ENCODE measurements at places on chromosomes 5 and 9.

- DNase-seq = no peak
These were observed 107.9 kb upstream of the SELENOP start for GRCh38 chr5:42919600-42919999.

GRCh38 chr5:7629561-7629960 lies 221.4 kb downstream of the CFAP90 start:
- DNase-seq = no peak

DNA sequence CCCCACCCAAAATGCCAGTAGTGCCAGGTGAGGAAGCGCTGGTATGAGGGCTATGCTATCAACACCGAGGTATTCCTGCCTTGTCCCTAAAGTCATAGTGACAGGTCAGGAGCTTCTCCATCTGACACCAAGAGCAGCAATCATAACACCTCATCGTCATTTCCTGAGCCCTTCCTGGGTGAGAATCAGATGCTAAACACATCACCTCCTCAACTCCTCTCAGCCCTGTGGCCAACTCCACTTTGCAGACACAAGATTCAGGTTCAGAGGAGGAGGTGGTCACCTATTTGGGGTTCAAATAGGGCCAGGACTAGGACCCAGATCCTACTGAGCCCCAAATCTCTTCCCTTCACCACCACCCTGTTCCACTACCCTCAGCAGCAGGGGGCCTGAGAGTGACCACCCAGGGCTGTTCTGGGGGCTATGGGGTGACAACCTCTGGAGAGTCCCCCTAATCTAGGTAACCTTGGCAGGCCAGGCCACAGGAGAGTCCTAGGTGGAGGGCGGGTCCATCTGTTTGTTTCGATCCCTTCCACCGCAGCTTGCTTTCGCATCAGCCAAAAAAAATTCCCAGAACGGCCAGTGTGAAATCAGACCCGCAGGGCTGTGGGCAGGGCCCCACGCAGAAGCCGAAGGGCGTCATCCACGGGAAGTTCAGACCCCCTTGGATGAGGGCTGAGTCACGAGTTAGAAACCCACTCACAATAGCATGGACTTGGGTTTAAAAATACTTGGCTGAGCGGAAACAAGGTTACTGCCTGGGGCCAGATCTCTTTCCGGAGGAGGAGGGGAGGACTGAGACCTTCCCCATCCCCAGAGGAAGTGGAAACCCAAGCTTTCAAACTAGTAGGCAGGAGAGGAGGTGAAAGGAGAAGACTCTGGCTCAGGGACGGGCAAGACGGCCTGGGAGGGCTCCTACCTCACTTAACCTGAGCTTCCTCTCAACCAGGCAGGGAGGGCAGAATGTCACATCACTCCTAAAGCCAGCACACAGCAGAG lies 8.7 kb downstream of the STK10 start:
- no peak for DNase-seq

GRCh38 chr5:469752-470483 lies 26.9 kb downstream of the EXOC3 start:
- no peak for DNase-seq

DNA sequence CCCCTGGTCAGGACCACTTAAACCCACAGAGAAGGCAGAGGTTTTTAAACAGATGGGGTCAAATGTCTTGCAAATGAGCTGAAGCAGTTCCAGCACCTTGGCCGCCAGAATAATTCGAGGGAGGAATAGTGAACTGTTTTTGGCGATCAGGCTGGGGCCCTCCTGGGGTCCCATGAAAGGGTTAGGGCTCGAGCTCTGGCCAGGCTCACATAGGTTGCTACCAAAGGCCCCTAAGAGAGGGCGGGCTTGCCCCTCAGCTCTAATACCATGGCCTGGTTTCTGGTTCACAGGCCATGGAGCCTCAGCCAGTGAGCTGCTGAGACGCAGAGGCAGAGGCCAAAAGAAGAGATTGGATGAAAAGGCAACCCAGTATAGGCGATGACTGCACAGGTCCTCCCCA lies 74.8 kb upstream of the UBTD2 start:
- DNase-seq = no peak

DNA sequence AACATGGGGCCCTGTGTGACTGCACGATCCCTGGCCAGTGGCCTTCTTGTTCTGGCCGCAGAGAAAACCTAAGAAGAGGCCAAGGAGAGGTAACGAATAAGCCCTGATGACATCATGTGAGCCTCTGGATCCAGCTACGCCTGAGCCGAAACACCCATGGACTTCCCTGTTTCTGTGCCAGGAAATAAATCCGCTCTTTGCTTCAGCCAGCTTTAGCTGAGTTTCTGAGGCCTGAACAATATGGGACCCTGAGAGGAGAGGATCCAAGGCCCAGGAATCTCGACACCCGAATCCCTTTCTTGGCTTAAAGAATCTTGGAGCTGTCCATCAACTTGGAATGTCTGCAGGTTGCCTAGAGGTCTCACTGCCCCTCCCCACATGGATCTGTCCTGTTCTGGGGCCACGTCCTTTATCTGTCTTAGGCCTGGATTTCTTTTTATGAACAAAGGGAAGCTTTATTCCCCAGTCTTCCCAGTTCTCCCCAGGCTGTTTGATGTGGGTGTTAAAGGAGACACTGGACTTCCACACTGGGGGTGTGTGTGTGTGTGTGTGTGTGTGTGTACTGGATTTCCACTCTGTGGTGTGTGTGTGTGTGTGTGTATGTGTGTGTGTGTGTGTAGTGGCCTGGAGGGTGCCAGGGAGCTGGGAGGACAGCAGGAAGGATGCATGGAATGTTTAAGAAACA lies 13.7 kb downstream of the IER5L start:
- DNase-seq = no peak

- DNase-seq = no peak
These were observed 5.2 kb upstream of the CRB2 start for GRCh38 chr9:123350590-123351310.

DNA sequence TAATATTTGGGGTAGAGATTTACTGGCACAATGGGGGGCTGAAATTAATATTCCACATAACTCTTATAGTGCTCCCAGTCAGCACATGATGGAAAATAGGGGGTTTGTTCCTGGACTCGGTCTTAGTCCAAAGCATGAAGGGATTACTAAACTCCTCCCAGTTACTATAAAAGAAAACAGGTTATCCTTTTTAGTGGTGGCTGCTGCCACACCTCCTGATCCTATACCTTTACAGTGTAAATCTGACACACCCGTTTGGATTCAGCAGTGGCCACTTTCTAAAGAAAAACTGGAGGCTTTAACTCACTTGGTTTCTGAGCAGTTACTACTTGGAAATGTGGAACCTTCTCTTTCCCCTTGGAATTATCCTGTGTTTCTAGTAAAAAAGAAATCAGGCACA lies 572.9 kb upstream of the PTGER4 start:
- DNase-seq = no peak

DNA sequence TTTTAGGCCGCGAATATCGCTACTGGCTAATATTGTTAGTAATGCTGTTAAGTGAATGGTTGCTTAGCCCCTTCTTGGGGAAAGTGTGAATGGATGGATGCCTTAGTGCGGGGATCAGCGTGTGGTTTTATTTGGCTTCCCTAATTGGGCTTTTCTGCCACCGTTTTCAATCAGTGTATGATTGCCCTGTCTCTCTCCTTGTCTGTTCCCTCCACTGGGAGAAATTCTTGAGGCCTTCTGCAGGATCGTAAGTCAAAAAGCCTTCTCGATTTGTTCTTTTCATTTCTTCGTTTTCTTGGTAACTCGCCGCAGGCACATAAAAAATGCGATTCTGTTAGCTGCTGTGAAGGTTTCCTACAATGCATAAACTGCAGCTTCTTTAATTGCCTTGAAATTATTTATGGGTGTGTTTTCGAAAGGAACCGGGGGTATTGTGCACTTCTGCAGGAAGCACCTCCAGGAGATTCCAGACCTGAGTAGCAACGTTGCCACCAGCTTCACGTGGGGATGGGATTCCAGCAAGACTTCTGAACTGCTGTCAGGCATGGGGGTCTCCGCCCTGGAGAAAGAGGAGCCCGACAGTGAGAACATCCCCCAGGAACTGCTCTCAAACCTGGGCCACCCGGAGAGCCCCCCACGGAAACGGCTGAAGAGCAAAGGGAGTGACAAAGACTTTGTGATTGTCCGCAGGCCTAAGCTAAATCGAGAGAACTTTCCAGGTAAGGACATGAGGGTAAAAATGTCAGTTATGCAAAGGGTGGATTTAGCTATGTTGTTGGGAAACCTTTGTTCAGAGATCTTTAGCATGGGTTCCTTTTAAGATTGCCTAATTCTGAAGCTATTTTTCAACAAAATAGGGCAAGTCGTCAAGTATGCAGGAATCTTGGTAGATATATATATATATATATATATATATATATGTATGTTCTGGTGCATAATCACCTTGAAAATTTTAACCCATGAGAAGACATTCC lies 700 bp downstream of the SKP2 start:
- no peak for DNase-seq

DNA sequence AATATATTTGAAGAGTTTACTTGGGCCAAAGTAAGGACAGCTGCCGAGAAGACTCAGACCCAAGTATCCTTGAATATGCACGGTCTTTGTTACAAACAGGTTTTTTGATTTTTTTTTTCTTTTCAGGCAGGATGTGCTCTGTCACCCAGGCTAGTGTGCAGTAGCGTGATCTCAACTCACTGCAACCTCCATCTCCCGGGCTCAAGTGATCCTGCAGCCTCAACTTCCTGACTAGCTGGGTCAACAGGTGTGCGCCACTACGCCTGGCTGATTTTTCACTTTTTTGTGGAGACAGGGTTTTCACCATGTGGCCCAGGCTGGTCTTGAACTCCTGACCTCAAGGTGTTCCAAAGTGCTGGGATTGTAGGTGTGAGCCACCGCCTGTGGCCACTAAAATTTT lies 27.4 kb downstream of the JMY start:
- no peak for DNase-seq

- no peak for DNase-seq
These were observed 220.3 kb upstream of the IER5L start for GRCh38 chr9:129398101-129398960.

- no peak for DNase-seq
These were observed 377.7 kb downstream of the PIK3R1 start for GRCh38 chr5:68593211-68593671.

DNA sequence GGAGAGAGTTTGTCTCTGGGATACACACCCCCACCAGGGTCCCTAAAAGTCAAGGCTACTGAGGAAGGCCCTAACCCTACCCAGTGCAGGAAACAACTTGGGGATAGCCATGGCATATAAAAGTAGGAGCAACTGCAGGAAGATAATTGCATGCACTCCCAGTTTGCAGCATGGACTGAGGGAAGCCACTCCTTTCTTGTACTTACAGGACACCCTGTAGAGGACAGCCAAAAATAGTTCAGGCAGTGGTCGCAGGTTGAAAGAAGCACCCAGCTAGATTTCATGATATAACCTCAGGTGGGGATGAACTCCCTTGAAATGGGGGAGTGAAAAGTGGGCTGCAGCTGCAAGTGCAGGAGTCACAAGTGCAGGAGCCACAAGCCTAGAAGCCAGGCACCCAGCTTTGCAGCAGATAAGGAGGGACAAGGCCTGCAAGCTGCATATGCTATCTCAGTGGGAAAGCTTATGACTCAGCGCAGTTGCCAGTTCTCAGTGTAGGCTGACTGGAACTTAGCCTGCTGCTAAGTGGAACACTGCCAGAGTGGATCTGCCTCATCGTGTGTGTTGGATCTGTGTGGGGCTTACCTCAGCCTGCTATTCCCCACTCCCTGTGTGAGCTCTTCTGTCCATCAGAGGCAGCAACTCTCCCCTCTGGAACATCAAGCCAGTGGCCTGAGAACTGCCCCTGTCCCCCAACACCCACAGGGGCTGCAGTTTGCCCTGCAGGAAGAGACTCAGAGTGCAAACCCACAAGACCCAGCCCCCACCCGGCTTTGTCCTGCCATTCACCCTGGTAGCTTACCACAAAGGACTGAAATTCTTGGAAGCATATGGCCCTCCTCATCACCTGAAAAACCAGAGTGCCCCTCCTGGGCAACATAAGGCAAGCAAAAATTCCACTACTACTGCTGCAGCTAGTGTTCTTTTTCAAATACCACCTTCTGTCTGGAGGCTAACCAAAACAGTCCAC lies 42.7 kb downstream of the CYLC2 start:
- DNase-seq = no peak

- no peak for DNase-seq
These were observed 522.2 kb downstream of the CSNK1G3 start for GRCh38 chr5:124034083-124034700.

DNA sequence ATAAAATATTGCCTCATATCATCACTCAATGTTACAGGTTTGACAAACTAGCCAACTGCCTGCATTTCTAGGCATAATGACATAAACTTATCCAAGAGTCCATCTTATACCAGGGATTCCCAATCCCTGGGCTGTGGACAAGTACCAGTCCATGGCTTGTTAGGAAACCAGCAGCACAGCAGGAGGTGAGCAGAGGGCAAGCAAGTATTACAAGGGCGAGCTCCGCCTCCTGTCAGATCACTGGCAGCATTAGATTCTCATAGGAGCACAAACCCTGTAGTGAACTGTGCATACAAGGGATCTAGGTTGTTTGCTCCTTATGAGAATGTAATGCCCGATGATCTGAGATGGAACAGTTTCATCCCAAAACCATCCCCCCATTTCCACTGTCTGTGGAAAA lies 144.9 kb downstream of the PRKACG start:
- no peak for DNase-seq

DNA sequence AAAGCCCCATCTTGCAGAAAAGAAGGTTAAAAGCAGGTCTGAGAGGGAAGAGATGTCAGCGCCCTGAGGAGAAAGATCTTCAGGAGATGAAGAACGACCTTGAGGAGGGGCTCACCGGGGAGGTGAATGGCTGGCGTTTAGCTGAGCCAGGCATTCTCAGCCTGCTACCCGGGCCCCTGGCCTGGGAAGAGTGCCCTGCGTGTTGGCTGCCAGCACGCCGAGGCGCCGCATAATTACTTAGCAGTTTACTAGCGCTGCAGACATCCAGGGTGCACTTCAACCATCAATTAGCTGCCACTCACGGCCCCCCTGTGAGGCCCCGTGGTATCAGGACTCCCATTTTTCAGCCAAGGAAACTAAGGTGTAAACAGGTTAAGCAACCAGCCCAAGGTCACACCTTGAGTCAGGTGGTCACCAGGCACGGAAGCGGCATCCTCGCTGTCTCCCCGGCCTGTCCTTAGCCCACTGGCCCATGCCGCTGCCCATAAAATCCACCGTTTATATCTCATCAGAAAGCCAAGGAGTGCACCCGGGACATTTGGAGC lies 551.9 kb downstream of the BNC2 start:
- no peak for DNase-seq

DNA sequence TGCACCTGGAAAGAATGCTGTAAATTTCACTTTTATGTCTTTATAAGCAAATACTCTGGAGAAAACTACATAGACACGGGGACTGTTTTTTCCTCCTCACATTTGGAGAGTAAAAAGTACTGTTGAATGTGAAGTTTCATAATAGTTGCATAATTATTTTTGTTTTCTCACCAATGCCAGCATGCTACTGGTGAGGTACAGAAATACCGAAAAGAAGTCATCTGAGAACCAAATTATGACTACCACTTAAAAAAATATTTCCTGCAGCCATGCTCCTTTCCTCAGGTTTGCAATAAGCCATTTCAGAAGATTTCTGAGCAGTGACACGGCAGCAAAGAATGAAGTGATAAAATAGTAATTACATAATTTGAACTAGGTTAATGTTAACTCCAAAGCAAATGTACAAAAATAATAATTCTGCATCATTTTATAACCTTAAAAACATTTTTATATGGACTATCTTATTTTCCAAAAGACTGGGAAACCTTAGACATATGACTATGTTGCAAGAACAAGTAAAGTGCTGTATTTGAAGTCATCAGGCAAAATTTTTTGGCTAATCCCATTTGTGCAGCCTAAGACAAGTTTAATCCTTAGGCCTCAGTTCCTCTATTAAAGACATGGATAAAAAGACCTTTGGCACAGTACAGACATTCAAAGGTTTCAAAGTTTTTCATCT lies 144.7 kb downstream of the PCSK1 start:
- no peak for DNase-seq

GRCh38 chr9:128946571-128947276 lies 679 bp downstream of the DOLK start:
- DNase-seq = peak; percentile 24

Measured in stimulated activated CD4-positive, alpha-beta T cell treated with anti-CD3 and anti-CD28 coated beads, TNF-alpha, amount 100 ng/mL, for 1 hour (primary cell).